Esophagus muscularis mucosa (tissue), 4 donors: ENCODE measurements at places on chromosomes 16 and 17. TPM values are rescaled to one million over a fixed set of nuclear protein-coding genes. Genes with fewer than 3 reads are reported as not detected.

The KRTAP16-1 gene
- total RNA-seq, result not detected

GRCh38 chr16:56610017-56610608 lies 1.7 kb downstream of the MT2A start:
- DNase-seq, result no peak
- H3K4me1 ChIP-seq, result peaks cover 59% of the 10 kb centered on the region
- H3K4me3 ChIP-seq, result peak overlapping the region; percentile 56
- no peaks in the 10 kb centered on the region for H3K36me3 ChIP-seq

The CES1 gene
- 6.7 TPM for total RNA-seq

DNA sequence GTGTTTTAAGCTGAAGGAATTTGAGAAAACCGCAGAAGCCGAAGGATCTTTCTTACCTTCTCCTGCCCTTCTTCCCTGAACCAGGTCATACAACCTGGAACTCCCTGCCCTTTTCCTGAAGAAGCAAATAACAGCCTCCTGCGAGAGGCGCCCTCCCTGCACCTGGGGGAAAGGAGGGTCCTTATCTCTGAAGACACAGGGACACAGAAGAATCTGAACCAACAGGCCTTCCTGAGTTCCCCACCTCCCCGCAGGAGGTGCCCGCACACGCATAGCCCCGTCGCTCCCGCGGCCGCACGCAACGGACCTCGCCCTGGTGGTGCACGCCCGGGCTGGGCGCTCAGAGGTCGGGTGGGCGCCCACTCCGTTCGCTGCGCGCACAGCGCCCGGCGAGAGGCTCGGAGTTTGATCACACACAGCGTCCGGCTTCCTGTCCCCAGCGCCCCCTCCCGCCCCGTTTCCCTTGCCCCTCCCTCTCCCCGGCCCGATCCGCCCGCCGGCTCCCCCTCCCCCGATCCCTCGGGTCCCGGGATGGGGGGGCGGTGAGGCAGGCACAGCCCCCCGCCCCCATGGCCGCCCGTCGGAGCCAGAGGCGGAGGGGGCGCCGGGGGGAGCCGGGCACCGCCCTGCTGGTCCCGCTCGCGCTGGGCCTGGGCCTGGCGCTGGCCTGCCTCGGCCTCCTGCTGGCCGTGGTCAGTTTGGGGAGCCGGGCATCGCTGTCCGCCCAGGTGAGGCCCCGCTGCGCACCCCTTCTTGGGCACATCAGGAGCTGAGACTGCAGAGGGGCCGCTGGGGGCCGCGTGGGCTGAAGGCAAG lies at the start of gene TNFSF12:
Gene TNFSF12 (plus strand): TSS at position 474 of the 816 bp plus-strand sequence. CDS start 96 bp downstream, at position 570.
- H3K4me1 ChIP-seq, result peaks cover 28% of the 10 kb centered on the region
- H3K27ac ChIP-seq, result peak within 1 kb of the TSS; percentile 95
- DNase-seq, result no peak
- H3K4me3 ChIP-seq, result peak within 1 kb of the TSS; percentile 82
- peaks cover 24% of the 10 kb centered on the region for H3K36me3 ChIP-seq
- H3K27me3 ChIP-seq, result no peaks in the 10 kb centered on the region

GRCh38 chr16:72924927-72925630 lies 122.8 kb downstream of the ZFHX3 start:
- no peak overlapping the region for H3K27ac ChIP-seq
- H3K36me3 ChIP-seq, result no peaks in the 10 kb centered on the region
- peaks cover 17% of the 10 kb centered on the region for H3K4me1 ChIP-seq
- H3K4me3 ChIP-seq, result no peak overlapping the region
- H3K27me3 ChIP-seq, result no peaks in the 10 kb centered on the region
